ENCODE measurements at places on chromosomes 7 and 10.

DNA sequence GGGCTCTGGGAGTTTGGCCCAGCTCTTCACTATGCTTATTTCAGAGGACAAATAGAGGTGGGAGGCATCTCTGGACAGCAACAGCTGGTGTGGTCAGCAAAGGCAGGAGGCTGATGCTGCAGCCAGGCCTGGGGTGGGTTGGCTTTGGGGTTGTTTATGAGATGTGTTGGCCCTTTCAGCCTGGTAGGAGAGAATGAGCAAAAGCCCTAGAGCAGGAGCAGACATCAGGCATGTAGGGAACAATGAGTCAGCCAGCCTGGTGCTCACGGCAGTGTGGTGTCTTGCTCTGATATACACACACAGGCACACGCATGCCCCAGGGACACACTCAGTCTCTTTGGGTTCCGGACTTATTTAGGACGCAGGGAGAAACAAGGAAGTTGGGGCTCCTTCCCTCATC is 157.1 kb downstream of the PRKCQ start:
- no peak for DNase-seq

GRCh38 chr7:17781491-17782215 is 158.6 kb downstream of the SNX13 start:
- no peak for DNase-seq

- no peak for DNase-seq
Observed at GRCh38 chr10:48470115-48470892, 134.6 kb downstream of the ARHGAP22 start.

- DNase-seq = no peak
Observed at GRCh38 chr7:80681272-80681885, 42.9 kb downstream of the CD36 start.

GRCh38 chr7:5626498-5626897 is 155.0 kb downstream of the RNF216 start:
- DNase-seq = no peak

DNA sequence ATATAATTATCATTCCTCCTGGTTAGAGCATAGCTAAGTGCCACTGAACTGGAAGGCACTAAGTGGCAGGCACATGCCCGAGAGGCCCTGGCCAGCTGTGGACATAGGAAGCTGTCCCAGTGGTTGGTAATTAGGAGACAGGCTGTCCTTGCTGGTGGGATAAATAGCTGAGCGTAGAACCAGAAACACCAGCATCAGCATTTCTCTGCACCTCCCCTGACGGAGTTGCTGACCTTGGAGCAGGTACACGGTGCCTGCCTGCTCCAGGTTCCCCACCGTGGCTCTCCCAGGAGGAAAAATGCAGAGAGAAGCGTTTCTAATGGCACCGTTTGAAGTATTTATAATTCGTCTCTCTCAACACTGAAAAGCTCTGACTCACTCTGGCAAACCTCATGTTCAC is 5.6 kb upstream of the ABLIM1 start:
- no peak for DNase-seq

GRCh38 chr10:99678921-99679320 is 19.6 kb downstream of the ENTPD7 start:
- DNase-seq = no peak

- no peak for DNase-seq
Observed at GRCh38 chr7:84982199-84982598, 204.7 kb downstream of the SEMA3D start.

DNA sequence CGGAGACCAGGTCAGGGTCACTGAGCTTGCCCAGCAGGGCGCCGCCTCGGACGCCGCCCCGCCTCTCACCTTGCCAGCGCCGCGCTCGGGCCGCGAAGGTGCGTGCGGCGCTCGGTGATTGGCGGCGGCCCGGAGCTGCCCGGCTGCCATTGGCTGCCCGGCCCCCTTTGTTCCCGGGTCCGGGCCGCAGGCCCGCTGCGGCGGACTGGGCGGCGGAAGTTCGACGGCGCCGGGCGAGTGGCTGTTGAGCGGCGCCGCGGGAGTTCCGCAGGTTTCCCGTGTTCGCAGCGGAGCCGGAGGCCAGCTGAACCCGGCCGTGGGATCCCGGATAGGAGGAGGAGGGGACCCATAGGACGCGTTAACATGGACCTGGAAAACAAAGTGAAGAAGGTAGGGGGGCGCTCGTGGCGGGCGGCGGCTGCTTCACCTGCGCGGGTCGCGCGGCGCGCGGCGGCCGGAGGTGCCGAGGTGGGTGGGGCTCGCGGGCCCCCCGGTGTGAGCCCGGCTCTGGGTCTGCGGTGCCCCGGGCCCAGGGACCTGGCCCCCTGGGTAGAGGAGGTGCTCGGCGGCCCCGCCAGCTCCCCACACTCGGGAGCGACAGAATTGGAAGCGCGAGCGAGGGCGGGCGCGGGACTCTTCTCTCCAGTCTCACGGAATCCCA is at the start of gene TES:
TSS of gene TES (plus strand) at position 195 of the 661 bp plus-strand sequence. CDS start at position 364, 169 bp downstream.
- DNase-seq = peak; percentile 74

DNA sequence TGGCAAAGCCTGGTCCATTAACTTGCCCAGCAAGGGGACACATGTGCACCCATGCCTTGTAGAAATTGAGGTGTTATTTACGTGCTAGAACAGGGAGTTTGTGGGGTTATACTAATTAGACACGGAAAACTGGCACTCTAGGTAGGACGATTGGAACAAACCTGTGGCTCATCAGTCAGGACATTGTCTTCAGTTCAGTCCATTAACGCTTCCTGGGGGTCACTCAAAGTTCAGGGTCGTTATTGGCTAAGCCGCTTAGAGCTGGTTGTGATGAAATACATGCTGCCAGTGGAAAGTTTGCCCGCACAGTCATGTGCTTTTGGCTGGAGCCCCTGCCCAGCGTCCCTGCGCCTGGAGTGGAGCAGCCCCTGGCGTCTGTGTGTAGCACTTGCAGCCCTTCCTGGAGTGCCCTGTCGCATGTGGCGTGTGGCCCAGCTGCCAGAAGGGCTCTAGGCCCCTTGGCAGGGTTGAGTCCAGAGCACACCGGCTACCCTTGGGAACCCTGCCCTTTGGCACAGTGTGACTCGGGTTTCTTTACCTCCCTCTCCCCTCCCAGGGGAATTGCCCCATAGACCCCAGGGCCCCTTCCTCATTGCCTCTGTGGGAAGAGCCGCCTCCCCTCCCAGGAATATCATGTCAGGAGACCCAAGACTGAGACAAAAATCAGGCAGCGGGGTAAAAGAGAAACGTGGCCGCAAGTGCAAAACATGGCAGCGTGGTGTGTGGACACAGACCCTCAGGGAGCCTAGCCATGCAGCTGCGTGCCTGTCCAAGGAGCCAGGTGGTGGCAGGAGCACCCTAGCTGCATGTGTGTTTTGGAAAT is 9.8 kb downstream of the ZNF775 start:
- no peak for DNase-seq

- DNase-seq = no peak
Observed at GRCh38 chr7:19401461-19401860, 256.2 kb upstream of the FERD3L start.

DNA sequence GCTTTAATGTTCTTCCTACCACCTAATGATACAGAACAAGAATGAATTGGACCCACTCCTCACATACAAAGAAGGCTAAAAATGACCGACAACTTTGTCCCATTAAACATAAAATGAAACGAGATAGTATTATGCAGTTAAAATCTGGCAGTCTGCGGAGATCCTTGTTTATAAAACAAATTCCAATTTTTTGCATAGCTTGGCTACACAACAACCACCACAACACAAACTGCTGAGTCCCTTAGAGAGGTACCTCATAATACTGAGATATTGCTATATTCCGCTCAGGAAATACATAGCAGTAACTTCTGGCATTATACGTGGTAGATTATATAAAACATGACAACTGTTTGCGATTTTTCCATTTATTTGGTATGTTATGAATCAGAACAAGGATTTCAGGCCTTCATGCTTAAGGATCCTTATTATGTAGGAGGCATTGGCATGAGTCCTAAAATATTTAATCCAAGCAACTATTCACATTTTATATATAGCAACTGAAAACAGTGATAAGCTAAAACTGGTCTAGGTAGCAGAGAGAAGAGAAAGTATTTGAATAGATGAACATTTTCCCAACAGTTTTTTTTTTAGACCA is 96.0 kb downstream of the ANK3 start:
- no peak for DNase-seq

GRCh38 chr7:128309976-128310375 is 33.7 kb downstream of the RBM28 start:
- no peak for DNase-seq

DNA sequence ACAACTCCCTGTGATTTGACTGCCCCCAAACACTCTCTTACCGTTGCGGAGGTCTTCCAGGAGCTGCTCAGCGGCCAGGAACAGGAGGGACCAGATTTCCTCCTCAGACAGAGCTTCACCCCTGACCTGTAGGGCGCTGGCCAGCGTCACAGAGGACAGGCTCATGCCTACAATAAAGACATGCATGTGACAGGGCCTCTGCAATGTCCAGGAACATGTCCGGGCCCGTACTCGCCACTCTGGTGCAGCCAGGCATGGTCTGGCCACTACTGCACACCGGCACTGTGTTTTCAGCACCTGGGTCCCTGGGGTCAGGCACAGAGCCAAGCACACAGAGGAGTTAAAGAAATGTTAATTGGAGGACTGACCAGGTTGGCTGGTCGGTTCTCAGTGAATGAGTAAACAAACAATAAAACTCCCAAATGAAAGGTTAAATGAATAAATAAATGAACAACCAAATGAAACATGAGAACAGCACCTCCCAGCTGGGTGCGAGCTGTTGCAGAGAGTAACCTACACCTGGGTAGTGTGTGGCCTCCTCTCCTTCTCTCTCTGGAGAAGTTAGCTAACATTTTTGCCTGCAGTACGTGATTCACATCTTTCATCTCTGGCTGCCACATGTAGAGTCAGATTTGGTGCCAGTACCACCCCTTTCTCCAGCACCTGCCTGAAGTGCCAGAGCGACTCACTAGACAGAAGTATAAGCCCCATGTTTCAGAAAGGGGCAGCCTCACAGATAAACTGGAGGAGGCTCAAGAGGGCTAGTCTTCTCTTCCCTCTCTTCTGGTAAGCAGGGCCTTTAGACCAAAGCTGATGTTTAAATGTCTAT is 22.8 kb downstream of the FRMPD2 start:
- DNase-seq = peak; percentile 9

GRCh38 chr10:30433730-30434272 is at the start of gene MAP3K8:
TSS of gene MAP3K8 (plus strand) at chr10:30434184. CDS start at chr10:30438939, 4,755 bp downstream.
- DNase-seq = peak; percentile 85

GRCh38 chr10:87578842-87579401 is 74.2 kb downstream of the MINPP1 start:
- DNase-seq = no peak

- no peak for DNase-seq
Observed at GRCh38 chr10:66565999-66566398, 359.8 kb upstream of the LRRTM3 start.

DNA sequence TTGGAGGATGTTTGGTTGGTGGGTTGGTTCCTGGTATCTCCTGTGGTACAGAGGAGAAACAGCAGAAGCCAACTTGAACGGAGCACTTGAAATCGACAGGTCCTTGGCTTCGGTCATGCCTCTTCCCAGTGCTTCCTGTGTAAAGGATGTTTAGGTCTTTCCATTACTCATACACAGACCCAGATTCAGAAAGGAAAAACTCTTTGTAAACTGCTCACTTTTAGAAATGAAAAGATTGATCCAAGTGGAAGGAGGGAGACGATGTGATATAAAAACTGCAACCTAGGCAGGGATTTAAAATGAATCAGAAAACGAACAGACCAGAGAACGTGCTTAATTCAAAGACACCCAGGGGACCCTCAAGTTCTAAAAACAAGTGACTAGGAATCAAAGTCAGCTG is 338.4 kb downstream of the GALNT17 start:
- no peak for DNase-seq

GRCh38 chr7:24826662-24827020 is 69.4 kb upstream of the GSDME start:
- peak; percentile 54 for DNase-seq

GRCh38 chr7:2670720-2671391 is 17.1 kb upstream of the AMZ1 start:
- peak; percentile 78 for DNase-seq

DNA sequence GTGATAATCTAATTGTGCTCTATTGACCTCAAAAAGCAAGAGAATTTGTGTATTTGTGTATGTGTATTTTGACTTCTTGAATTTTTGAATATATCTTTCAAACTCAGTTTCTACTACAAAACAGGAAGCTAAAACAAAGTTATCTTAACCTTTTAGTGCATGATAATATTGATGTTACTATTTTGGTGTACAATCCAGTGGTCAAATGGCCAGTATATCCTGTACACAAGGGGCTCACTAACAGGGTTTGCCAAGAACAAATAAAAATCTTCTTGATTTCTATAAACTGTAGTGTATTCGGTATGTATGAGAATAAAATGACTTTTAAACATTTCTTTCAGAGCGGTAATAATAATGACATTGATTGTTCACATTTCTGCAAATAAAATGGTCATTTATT is 69.6 kb downstream of the FOXP2 start:
- DNase-seq = no peak

GRCh38 chr10:89238956-89239644 is 12.5 kb downstream of the LIPA start:
- DNase-seq = no peak

- peak; percentile 90 for DNase-seq
Observed at GRCh38 chr10:80459047-80459865, 5.1 kb downstream of the TSPAN14 start.

GRCh38 chr10:33917069-33917780 is 582.8 kb upstream of the NRP1 start:
- no peak for DNase-seq

DNA sequence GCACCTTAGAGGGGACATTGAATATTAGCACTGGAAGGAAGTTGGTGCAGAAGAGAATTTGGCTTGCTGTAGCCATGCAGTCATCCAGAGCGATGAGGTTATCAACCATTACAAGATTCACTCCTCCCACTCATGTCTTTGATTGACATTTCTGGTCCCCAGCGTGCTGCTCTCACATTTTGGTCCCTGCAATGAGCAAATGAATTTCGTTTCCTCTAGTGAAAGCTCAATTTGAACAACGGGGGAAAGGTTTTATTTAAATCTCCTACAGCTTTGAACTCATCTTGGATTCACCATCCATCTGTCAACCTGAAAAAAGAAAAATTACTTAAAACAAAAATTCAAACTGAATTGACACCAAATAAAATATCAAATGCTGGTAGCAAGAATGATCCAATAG is 975.2 kb downstream of the NRG3 start:
- no peak for DNase-seq

- no peak for DNase-seq
Observed at GRCh38 chr7:96521068-96521894, 188.4 kb downstream of the SEM1 start.

- no peak for DNase-seq
Observed at GRCh38 chr10:71648254-71648932, 71.2 kb downstream of the C10orf105 start.

GRCh38 chr10:95531994-95532399 is 29.2 kb downstream of the SORBS1 start:
- DNase-seq = no peak

GRCh38 chr7:74617180-74617744 is 40.3 kb upstream of the GTF2I start:
- DNase-seq = no peak

GRCh38 chr7:157394246-157395191 is 57.7 kb downstream of the DNAJB6 start:
- no peak for DNase-seq

GRCh38 chr7:133102276-133103060 is 20.6 kb upstream of the CHCHD3 start:
- no peak for DNase-seq
